ENCODE measurements at places on chromosomes 7 and 10.

DNA sequence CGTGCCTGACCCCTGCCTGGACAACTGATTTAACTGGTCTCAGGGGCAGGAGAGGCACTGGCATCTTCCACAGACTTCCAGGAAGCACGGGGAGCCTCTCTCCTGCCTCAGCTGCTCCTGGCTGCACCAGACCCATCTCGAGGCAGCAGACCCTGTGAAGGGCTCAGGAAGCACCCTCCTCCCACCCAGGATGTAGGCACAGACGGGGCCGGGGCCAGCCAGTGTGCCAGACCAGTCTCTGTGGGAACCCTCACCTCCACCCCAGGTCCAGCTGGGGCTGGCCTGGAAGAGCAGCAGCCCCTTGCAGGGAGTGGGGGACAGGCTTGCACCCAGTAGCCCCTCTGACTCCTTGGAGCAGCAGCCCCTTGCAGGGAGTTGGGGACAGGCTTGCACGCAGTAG, 56.3 kb downstream of the RASGEF1A start:
- no peak for DNase-seq

DNA sequence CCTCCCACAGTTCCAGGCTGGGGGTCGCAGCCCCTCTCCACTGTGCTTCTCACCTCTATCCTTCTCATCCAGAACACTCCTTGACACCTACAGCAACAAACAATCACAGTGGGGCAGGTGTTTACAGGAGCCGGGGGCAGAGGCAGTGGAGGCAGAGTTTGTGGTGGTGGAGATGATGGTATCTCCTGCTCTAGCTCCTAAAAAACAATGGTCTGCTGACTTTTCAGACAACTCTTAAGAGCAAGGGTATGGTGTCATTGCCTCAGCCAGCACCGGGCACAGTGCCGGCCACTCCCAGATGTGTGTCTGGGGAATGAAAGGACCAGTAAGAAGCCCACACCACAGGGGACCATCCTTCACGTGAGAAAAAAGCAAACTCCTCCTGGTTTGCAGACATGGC, 36.3 kb upstream of the ANTXRL start:
- DNase-seq, result no peak

GRCh38 chr10:44986179-44986578, 7.6 kb upstream of the DEPP1 start:
- DNase-seq, result no peak

GRCh38 chr10:89891006-89891535, 189.7 kb downstream of the KIF20B start:
- no peak for DNase-seq

- no peak for DNase-seq
Observed at GRCh38 chr7:77954773-77955555, 156.4 kb downstream of the PHTF2 start.

DNA sequence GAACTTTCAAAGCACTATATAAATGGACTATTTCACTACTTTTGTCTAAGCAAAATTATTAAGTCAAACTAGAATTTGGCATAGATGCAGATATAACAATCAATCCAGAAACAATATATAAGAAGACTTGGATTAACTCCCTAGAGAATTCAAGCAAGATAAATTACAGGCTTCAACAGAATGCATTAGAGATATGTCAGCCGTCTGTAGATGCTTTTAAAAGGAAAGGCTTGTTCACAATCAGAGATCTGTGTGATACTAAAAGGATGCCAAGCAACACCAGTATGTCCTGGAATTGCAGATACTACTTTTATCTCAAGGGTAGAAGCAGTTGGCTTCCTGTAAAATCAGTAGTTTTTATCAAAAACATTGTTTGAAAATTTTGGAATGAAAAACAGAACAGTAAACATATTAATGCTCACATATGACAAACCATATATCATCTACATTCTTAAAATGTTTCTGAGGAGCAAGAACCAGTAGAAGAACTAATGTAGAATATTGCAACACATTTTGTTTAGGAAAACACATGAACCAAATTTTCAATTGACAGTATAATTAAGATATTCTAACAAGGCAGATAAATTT, 947.9 kb upstream of the LRRN3 start:
- no peak for DNase-seq

- no peak for DNase-seq
Observed at GRCh38 chr7:64888901-64889685, 14.0 kb upstream of the ZNF273 start.

DNA sequence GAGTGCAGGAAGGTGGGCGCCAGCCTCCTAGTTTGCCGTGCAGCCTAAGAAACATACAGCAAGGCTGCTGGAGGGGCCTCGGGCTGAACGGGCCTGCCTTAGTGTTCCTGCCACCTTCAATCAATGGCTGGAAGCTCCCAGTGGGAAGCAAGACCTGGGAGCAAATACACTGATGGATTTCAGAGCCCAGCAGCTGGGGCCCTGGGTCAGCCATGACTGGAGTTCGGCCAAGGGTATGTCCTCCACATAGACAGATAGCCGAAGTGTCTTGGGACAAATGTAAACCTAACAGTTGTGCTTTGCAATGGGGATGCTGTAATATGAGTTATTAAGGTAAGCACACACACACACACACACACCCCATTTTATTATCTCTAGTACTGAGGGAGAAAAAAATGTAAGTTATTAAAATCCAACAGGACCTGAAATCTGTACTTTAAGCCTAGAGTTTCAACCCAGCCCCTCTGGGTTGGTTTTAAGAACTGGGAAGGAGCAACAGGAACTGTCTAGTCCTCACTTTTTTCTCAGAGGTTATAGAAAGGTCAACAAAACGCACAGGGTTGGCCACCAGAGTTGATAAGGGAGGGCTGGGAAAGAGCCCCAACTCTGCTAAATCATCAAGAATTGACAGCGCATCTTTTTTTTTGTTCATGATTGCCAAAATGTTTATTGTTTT, 50.0 kb upstream of the CELF2 start:
- no peak for DNase-seq

GRCh38 chr7:92720604-92721350, 115.6 kb downstream of the CDK6 start:
- no peak for DNase-seq

DNA sequence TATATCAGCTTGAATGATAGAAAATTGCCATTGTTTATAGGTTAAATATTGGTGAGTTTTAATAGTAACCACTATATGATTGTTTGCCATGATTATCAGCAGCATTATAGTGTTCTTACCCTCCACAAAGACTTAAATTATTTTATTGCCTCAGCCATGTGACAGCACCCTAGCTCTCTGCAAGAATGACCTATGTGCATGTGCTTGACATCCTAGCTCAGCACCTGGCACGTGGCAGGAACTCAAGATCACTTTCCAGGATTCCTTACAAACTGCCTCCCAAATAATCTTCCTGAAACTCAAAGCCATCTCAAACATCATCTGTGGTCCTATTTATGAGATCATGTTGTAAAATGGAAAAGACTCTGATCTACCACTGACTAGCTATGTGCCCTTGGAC, 68.1 kb upstream of the ANKRD30A start:
- no peak for DNase-seq

- DNase-seq, result no peak
Observed at GRCh38 chr10:23826421-23826820, 382.5 kb upstream of the KIAA1217 start.

DNA sequence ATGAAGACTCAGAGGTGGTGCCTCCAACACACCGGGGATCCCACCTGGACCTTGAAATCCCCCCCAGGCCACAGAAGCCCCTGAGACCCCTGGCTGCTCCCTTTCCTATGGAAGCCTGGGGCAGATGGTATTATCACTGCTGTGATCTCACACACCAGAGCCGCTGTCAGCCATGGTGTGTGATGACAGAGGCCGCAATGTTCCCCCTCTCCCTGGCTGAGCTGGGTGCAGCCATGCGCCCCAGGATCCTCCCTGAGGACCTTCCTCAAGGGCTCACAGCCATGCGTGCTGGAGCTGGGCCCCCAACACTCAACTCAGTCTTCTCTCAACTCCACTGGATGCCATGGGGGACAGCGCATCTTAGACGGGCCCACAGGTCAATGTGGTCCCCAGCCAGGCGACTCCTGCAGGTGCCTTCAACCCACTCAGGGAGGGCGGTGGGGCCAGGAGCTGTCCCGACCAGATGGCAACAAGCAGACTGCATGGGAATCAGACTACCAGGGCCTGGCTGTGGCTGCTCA, 44.9 kb downstream of the VIPR2 start:
- DNase-seq, result no peak

DNA sequence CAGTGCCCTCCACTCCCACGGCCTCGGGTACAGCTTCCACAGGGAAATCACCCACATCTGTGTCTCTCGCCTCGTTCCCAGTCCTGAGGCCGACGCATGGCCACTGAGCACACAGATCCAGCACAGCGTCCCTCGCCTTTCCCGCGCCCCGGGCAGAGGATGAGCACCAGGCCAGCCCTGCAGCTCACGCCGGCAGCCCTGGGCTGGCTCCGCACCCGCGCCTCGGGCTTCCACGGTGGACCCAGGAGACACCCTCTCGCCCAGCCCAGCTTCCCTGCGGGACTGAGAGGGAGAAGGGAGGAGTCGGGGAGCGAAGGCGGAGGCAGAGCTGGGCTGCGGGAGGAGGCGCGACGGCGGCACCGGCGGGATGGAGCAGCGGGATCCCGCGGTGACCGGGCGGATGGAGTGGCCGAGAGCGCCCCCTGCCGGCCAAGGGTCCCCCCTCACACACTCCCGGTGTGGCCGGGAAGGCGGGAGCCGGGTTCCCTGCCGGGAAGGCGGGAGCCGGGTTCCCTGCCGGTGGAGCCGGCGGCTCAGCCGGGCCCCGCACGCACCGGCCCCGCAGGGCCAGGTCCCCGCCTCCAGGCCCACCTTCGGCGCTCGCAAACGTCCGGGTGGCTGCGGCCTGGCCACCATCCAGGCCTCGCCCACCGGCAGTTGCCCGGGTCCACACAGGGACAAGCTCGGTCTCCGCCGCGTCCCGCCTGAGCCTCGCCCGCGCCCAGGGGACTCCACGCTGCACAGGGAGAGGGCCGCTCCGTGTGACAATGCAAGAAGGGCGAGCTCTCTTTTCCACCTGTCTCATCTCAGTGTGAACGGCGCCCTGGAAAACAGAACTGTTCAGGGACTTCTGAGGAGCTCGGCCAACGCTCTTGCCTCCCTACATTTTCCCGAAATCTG, 110.3 kb upstream of the LANCL2 start:
- DNase-seq, result peak; percentile 30

GRCh38 chr10:13706604-13707003, 119.8 kb downstream of the PRPF18 start:
- no peak for DNase-seq

DNA sequence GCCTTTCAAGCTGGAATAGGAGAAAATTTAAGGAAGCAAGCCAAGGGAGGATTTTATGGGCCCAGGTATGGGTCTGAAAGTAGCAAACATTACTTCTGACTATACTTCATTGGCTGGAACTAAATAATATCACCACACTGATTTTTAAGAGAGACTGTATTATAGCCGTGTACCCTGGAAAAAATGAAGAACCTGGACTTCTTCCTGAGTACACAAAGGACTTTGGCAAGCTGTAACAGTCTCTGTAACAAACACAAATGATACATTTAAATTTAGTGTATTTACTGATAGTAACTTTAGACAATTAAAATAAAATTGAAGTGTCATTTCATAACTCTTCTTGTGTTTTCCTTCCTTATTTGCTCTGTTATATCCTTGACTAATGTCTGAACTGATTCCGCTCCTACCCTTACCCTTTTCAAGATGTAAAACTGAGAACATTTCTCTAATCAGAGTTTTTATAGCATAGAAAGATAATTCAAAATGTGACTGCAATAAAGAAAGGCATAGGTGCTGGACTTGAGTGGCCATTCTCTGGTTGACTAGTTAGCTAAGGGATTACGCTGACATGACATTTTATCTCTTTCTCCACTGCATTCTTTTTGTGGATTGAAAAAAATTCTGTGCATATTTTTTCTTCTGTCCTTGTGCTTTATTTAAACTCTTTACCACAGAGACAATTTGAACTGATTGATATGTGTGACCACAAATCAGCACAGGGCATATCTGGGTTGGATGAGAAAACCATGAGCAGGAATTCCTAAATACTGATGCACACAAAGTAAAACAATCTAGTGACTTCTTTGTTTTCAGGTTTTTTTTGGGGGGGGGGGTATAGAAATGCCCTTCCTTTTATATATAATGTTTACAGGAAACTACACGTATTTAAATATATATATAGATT, 349.7 kb downstream of the MDFIC start:
- DNase-seq, result no peak

DNA sequence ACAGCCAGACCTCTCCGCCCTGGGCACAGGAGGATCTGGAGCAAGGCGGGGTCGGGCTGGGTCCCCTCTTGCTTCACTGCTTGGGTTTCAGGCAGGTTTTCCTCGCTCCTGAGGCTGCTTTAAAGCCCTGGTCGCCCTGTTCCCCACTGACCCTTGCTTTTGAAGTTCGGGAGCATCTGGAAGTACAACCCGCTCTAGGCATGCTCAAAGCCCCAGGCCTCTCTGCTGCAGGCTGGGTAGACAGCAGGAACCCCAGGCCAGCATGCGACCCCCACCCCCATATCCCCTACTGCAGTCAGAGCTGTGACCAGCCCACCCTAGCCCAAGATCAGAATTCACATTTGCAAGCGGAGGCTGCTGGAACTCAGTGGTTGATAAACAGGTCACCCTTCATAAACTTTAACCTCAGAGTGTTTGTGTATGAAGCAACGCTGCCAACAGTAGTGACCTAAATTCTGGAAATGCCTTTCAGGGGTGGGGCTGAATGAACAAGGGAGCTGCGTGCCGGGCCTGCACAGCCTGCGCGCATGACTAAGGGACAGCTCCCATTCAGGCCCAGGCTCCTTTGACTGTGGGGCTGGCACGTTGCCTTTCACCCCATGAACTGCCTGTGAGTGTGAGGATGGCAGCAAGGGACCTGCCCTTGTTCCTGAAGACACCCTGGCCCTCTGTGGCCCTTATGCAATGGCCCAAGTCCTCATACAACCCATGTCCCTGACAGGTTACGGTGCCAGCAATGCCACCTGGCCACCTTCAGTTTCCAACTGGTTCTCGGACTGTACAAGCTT, 52.5 kb downstream of the PROSER2 start:
- DNase-seq, result no peak

DNA sequence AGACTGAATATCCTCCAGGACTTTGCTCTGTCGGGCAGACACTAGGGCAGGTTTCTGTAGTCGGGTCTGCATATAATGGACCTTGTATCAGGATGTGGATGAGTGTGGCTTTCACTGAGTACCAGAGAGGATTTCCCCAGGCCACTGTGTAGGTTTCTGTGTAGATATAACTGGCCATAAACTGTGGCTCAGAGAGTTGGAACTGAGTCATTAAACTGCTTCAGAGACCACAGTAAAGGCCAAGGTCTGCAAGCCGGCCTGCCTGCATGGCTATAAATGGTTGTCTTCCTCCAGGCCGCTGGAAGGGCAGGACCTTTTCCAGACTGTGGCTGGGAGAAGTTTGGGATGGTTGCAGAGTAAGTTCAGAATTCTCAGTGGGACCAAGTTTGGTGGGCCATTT, 16.9 kb downstream of the ZNF92 start:
- DNase-seq, result no peak

DNA sequence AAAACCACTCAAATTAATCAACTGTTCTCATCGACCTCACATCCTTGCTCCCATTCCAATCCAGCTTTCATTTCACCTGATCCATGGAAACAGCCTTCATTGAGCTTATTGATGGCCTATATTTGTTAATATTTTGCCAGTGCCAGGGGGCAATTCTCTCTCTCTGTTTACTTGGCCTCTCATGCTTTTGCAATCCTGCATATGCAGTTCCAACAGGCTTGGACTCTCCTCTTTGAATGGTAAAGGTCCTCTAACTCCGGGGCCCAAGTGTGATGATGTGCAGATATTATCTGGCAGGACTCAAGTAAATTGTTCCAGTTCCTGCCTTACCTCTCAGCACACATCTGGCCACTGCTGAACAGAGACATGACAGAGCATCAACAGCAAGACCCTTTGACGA, 67.3 kb downstream of the ZNF783 start:
- DNase-seq, result no peak
